ENCODE measurements at places on chromosomes 2 and 18.

DNA sequence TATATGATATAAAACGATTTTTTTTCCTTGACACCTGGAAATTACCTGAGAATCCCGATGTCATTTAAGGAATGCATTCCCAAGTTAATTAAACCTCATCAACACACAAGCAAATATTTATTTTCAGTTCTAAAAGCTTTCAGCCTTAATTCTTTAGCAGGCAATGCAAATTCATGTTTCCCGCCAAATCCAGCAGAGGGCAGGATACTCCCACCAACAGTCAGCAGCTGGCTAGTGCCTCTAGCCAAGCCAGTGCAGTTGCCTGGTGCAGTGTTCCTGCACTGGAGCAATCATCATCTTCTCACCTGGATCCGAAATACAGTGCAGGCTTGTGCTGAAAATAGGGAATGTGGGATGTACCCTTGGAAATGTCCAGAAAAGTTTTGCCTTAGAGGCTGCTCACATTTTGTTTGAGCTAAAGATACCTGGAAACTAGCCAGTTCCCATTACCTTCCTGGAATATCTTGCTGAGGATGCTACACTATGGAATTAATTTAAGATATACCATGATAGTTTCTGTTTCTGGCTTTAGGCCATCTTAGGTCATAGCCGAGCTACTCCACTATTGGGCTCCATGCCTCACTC, 48.4 kb upstream of the CYTIP start:
- DNase-seq: peak; percentile 33

DNA sequence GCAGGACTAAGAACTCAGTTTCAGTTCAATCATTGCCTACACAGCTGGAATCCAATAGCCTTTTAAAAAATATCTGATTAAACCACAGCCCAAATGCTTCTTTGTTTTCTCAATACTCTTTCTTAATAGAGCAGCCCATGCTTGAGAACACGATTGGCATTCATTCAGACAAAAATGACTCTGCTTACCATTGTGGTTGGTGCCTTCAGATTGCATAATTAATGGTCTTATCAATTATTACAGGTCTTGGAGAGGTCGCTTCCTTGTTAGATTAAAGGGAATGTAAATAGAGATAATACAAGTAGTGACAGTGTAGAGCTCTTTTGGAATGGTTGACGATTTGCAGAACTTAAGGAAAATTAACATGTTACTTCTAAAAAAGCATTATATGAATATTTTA, 107.2 kb downstream of the RNF152 start:
- no peak for DNase-seq

GRCh38 chr2:20434588-20435294, 12.1 kb upstream of the RHOB start:
- DNase-seq: no peak

GRCh38 chr2:175450029-175450760, 268.7 kb upstream of the ATP5MC3 start:
- no peak for DNase-seq

- no peak for DNase-seq
Observed at GRCh38 chr2:16130541-16130880, 190.2 kb downstream of the MYCN start.

DNA sequence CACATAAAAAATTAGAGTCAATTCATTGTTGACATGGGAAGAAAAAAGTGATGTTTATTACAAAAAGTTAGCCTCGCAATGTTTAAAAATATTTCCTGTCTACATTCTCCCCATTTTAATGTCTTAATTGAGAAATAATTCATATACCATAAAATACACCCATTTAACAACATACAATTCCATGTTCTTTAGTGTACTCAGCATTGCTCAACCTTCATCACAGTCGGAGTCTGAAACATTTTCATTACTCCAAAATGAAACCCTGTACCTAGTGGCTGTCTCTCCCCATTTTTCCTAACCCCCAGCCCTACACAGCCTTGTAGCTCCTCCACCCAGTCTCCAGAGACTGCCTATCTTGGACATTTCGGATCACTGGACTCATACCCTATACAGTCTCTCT, 103.9 kb upstream of the CBLN2 start:
- no peak for DNase-seq

GRCh38 chr18:31268985-31269406, 49.0 kb upstream of the DSG1 start:
- DNase-seq: no peak

DNA sequence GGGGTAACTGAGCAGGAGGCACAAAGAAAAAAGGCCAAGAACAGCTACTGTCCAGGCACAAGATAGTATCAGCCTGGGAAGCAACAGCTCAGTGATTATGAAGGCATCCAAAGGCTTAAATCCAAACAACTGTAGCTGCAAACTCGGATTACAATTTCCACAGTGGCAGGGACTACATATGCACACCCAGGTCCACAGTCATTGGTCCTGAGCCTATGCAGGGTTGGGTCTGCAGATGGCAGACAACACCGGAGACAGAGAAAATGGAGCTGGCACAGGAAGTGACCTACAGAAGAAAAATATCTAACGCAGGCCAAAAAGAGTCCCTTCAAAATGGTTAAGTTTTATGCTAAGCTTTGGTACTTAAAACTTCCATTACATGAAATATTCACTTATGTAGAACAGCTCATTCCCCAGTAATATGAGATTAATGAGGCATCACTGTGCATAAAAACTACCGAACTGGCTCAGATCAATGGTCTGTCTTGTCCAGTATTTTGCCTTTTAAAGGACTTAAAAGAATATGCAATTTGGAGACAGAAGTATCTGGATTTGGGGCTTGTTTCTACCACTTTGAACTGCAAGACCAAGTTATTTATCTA, 132.1 kb downstream of the SUCLG1 start:
- no peak for DNase-seq

GRCh38 chr2:149464396-149464795, 123.2 kb downstream of the MMADHC start:
- DNase-seq: no peak

DNA sequence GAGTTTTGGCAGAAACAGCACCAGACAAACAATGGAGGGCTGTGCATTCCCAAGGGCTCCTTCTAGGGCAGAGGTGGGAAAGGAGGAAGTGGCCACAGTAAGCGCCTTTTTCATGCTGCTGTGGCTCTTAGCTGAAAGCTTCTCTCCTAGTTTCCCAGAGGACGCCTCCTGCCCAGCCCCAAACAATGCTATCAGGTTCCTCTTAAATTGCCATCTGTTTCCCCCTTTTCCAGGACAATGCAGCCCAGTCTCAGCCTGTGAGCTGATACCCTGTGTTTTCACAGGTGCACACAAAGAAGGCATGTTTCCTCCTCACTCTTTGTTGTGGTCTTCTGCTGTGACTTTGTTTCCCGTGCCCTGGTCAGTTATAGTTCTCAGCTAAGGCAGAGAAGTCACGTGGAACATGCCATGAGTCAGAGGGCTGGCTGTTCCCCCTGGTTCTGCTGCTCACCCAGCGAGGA, 5.4 kb upstream of the FAM124B start:
- DNase-seq: no peak

GRCh38 chr18:44798433-44799048, 117.9 kb downstream of the SETBP1 start:
- no peak for DNase-seq

DNA sequence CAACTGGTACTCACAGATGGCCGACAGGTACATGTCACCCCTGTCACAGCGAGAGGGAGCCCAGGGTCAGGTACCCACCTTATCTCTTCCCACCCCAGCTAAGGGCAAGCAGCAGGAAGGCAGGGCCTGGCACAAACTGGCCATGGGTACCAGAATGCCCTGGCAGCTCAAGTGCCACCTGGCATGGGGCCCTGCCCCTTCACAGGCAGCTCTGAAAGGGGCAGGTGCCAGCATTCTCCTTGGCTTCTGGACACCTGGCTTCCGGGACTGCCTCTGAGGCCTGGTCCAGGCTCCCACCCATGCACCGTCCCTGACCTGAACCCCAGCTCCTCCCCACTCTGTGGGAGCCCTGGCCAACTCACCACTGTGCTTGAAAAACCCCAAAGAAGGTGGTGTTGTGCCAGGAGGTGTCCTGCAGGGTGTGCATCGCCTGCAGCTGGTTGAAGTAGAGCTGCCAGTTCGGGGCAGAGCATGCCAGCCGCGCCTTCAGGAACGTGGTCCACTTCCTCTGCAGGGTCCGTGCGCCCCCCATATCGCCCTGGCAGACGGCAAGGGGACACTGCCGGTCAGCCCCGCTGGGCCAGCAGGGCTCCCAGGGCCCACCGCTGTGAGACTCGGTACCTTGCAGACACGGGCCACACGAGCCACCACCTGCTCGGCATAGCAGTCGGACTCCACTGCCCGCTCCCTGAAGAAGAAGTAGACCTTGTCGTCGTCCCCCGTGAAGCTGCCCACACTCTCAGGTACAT, 5.4 kb downstream of the SEMA4C start:
- DNase-seq: no peak

- no peak for DNase-seq
Observed at GRCh38 chr2:3071685-3072263, 305.8 kb downstream of the EIPR1 start.

GRCh38 chr18:63844254-63844653, 43.3 kb upstream of the SERPINB2 start:
- no peak for DNase-seq

DNA sequence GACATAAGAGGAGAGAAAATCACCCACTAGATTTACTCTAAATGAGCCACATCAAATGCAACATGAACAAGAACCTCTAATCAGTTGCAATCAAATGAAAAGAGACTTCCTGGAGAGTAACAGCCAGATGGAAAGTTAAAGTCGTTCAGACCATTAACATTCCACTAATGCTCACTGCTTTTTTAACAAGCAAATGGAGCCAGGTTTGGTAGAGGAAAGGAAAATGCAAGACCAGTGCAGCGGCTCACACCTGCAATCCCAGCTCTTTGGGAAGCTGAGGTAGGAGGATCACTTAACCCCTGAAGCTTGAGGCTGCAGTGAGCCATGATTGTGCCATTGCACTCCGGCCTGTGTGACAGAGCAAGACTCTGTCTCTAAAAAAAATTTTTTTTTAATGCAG, 48.5 kb downstream of the CACNB4 start:
- DNase-seq: no peak

DNA sequence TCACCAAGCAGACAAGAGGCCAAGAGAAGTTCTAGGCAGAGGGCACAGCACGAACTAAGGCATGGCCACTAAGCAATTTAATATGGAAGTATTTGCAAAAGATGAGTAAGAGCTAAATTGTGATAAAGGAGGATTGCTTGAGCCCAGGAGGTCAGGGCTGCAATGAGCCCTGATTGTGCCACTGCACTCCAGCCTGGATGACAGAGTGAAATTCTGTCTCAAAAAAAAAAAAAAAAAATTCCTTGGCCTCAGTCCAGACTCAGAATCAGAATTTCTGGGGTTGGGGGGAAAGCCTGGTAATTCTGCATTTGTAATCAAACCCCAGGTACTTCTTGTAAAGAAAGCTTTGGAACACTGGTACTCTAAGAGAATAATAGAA, 46.8 kb upstream of the RTN4 start:
- no peak for DNase-seq

DNA sequence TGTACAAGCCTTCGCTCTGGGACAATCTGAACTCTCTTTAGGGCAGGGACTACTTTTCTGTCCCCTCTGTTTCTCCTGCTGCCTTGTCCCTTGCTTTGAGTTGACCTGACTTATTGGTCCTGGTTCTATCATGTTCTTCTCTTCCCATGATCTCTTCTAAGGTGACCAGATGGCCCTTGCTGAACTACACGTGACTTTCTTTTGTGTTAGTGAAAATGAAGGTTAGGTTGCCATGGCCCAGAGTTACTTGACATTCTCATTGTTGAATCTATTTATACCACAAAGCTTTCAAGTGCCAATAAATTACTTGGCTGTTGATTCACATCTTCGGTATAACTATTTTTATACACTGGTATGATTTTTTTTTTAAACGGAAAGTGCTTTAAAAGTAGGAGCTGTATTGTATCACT, 24.4 kb downstream of the MRPL33 start:
- DNase-seq: no peak

DNA sequence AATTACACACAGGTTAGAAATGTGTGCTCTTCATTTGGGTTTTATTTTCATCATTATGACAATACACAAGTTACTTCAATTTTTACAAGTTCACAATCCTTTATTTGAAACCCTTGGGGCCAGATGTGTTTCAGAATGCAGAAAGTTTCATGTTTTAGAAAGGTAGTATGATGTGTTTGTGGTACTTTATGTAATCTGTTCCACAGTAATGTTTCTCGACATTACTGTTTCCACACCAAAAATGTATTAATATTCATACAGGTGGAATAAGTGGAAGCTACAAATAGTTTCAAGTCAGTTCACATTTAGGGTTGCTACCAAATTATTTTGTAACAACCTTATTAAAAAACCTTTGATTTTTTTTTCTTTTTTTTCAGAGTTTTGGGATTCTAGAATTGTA, 10.4 kb downstream of the UBE2E3 start:
- no peak for DNase-seq

- DNase-seq: no peak
Observed at GRCh38 chr2:215080545-215080944, 57.9 kb downstream of the ABCA12 start.

- DNase-seq: no peak
Observed at GRCh38 chr18:48932822-48933510, 17.8 kb downstream of the SMAD7 start.

DNA sequence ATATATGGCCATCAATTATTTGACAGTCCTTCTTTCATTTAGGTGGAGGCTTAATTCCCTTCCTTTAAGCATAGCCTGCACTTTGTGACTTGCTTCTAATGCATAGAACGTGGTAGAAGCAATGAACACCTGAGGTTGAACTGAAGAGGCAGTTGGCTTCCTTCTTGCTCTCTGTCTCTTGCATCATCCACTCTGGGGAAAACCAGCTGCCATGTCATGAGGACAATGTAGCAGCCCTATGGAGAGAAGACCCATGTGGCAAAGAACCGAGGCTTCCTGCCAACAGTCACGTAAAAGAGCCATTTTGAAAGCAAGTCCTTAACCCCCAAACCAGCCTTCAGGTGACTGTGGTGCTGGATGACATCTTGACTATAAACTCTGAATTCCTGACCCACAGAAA, 46.8 kb downstream of the ATOH8 start:
- DNase-seq: no peak

GRCh38 chr2:86022661-86023365, 82.9 kb downstream of the POLR1A start:
- no peak for DNase-seq

DNA sequence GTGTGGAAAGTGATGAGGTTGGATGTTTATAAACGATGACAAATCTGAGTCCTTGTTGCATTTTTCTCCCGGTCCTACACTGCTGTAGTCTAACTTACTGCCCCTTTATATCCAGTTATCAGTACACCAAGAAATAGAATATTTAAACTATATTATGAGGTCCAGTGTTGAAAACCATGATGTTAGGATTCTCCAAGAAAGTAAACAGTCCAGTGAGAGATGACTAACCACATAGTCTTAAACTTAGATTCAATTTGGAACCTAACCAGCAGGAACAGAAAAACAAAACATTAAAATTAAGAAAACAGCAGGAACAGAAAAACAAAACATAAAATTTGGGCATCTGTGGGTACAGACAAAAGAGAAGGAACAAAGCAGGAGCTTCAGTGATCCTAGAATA, 143.2 kb downstream of the TPGS2 start:
- no peak for DNase-seq

Measured in activated naive CD4-positive, alpha-beta T cell (primary cell).